ENCODE measurements at places on chromosomes 2 and 18.

DNA sequence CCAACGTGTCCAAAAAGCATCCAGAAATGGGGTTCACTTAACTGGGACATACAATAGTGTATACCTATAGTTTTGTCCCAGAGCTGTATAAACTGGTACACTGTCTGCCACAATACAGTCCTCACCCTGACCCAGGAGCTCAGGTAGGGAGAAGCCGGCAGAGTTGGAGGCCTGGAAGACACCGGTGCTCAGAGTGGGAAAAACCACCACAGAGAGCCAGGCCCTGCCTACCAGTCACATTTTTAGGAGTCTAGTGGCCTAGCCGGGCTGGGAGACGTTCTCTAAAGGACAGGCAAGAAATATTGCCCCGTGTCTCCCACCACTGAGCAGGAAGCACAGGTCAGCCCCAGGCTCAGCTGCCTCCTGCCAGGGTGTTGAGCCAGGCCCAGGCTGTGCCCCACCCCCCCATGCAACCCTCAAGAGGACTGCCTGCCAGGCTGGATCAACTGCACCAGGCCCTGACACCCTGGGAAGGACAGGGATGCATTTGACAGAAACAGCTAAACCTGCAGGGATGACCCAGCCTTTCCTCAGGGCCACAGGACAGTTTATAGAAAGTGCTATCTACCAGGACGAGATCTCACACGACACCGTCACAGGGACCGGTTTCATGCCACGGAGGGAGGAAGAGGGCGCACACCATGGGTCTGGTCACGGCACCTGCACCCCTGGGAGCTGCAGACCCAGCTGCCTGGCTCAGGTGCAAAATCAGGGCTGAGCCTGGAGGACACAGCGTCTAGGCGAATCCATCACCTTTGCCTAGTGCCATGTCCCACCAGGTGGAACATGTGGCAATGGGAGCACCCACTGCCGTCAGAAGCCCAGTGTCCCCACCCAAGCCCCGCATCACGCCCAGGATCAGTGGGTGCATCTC lies 89.9 kb downstream of the TMEM18 start:
- DNase-seq, result no peak

- peak; percentile 48 for DNase-seq
Observed at GRCh38 chr18:456361-457139, 44.0 kb downstream of the COLEC12 start.

GRCh38 chr18:78878335-78878734 lies 101.3 kb upstream of the SALL3 start:
- DNase-seq, result no peak

- no peak for DNase-seq
Observed at GRCh38 chr2:147663153-147663961, 181.5 kb upstream of the ACVR2A start.

- DNase-seq, result no peak
Observed at GRCh38 chr2:227127201-227127600, 36.8 kb downstream of the COL4A4 start.

DNA sequence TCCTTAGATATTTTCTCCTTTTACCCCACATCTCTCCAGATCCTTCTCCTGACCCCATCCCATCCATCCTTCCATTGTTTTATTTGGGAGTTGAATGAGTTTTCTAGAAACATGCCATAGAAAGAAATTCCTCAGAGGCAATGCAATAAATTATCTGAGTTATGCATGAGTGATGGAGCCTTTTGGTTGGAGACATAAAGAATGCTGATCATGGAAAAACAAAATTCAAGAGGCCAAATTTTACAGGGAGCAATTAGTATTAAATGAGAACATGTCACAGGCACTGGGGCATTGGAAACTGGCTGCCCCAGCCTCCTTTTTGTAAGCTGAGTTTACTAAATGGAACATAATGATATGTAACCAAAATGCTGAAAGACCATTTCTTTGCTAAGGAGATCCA lies 74.2 kb upstream of the LCLAT1 start:
- DNase-seq, result no peak

DNA sequence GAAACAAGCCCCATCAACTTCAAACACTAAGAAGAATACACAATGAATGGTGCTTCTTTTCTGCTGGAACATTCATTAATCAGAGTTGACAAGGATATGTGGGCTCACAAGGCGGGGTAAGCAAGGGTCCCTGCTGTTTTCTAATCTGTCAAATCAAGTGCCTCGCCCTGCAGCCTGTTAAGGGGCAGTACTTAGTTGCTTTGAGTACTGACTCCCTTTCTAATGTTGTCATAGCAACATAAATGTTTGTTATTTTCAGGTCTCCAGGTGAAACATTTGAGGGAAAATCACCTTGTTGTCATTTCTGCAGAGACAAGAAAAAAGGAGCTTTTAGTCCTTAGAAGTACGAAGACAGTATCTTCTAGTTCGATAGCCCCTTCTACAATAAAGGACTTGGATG lies 284.7 kb upstream of the PKDCC start:
- DNase-seq, result no peak

DNA sequence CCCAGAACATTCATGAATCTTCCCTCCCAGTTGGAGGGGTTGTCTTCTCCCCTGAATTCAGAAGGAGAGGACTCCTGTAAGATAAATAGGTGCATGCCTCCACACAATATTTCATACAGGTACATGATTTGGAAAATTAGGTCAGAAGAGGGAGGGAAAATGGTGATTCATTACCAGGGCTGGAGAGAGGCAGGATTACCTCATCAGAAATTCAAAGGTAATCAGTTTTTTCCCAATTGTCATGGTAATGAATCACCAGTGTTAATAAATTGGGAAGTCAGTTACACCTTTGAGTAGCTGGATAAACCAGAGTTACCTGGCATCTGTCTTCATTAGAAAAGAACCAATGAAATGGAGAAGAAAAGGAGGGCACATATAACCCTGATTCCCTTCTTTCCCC lies 128.5 kb downstream of the EN1 start:
- DNase-seq, result no peak

All from mesothelial cell of epicardium (in vitro differentiated cells).